ENCODE measurements at places on chromosomes 5 and 9.

- DNase-seq: no peak
Measured at GRCh38 chr5:66813306-66813705, 217.1 kb downstream of the MAST4 start.

GRCh38 chr9:39588500-39589137, 233.2 kb downstream of the SPATA31A1 start:
- DNase-seq: no peak

DNA sequence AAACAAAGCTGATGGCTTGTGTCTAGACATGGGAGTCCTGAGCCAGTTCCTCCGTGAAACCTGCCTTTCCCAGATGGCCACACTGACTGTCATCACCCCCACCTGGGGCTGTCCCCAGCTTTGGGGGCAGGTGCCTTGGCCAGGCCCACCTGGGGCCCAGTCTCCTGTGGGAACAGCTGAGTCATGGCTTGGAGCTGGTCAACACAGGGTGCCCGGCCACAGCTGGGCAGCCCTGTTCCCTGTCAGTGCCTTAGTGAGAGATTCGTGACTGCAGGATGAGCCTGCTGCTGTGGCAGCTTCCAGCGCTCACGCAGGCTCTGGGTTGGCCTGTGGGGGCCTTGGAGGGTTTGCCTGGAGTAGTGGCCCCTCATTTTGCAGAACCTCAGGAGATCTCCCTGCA, 56.5 kb downstream of the COL5A1 start:
- DNase-seq: no peak

DNA sequence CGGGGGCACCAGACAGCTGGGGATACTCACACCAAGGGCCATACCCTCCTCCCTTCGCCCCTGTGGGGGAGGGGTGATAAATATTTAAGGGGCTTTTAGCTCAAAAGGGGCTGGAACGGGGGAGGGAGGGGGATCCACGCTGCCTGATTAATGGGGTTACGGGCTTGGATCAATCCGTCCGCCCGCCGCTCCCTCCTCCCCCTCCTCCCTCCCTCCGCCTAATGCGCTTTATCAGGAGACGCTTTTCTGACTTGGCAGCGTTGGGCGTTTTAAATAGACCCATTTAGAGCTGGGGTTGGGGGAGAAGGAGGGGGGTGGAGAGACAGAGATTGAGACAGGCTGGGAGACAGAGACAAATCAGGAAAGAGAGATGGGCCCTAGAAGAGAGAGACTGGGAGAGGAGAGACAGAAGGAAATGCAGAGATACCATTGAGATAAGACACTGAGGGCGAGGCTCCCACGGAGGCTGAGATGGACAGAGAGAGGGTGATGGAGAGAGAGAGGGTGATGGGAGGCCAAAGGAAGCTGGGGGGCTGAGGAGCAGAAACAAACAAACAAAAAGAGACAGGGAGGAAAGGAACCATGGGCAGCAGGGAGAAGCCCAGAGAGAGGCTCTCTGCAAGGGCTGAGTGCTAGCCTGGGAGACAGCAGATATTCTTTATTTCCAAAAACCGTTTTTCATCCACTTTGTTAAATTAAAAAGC, 10.3 kb downstream of the CNTFR start:
- DNase-seq: no peak

- no peak for DNase-seq
Measured at GRCh38 chr5:172642926-172643871, 2.1 kb downstream of the NEURL1B start.

GRCh38 chr9:108687006-108687987, 168.5 kb downstream of the ACTL7B start:
- DNase-seq: no peak

GRCh38 chr5:143665866-143666265, 146.1 kb upstream of the HMHB1 start:
- no peak for DNase-seq

- DNase-seq: no peak
Measured at GRCh38 chr5:61493973-61494372, 161.9 kb downstream of the ZSWIM6 start.

- DNase-seq: no peak
Measured at GRCh38 chr5:119949426-119949999, 320.2 kb downstream of the FAM170A start.

- DNase-seq: no peak
Measured at GRCh38 chr5:5755888-5756287, 333.4 kb downstream of the ICE1 start.

DNA sequence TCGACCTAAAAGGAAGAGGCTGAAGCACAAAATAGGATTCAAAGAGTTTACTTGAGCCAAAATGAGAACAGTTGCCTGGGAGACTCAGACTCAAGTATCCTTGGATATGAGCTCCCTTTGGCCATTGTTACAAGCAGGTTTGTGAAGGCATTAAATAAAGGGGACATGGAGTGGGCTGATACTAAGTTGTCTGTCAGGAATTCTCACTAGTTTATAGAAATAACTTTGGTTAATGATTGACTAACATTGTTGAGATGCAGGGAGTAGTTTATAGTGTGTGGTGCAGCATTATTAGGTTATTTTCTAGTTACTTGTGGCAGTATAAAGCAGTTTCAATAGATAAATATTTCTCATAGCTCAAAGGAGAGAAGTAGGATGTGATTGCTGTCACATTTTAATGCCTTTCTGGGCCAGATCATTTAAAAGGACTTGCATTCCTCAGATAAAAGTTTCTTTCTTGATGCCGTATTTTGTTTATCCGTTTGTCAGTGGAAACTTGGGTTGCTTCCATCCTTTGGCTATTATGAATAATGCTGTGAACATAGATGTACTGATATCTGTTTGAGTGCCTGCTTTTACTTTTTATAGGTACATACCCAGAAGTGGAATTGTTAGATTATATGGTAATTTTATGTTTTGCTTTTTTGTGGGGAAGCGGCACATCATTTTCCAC, 9.1 kb downstream of the AP3S1 start:
- no peak for DNase-seq

DNA sequence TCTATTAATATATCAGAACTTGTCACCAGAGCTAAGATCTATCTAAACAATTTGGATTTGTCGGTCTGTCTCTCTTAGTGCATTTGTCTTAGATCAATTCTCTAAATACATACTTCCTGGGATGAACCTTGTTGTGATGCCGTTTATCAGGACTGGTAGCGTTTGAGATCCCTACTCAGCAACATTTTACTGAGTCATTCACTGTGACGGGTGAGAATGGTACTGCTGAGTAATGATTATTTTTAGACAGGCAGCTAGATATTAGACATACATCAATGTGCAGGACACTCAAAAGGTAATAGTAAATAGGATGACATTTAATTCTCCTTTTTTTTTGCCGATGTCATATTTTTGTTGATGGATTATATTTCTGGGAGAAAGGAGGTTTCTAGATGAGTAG, 209.0 kb downstream of the CSNK1G3 start:
- no peak for DNase-seq

GRCh38 chr5:142605611-142606010, 80.3 kb downstream of the FGF1 start:
- no peak for DNase-seq

- DNase-seq: no peak
Measured at GRCh38 chr9:71237051-71237450, 115.6 kb upstream of the TRPM3 start.

GRCh38 chr9:105445203-105445881, 2.5 kb upstream of the FSD1L start:
- DNase-seq: no peak

DNA sequence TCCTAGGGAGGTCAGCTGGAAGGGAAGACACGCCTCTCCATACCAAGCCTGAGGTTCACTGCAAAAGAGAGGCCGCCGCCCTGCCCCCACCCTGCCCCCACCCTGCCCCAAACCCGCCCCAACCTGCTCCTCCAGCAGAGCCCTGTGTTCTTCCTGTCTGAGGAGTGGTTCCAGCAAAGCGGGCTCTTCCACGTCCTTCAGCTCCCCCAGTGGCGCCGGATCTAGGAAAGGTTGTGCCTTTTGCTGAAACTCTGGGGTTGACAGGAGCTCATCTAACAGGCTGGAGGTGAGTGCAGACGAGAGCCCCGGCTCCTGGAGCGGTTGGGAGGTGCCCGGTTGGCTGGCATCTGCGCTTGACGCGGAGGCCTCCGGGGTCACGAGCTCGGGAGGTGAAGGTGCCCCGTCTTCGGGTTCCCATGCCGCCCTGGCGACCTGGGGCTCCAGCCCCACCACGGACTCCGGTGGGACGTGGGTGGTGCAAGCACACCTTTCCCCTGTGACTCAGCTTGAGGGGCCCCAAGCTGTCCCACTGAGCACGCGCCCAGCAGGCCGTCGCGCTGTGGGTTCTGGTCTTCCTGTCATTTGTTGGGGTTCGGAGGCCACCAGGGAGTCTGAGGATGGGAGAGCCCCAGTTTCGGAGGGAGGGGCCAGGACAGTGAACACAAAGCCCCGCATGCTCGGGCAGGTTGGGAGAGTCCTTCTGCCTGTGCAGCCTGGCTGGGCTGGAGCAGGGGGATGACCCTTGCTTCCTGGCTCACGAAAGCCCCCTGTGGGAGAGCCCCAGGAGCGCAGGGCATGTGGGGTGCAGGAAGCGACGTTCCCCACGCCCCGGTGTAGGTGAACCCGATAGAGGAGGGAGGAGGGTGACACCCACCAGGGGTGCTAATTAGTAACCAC, 1467.1 kb downstream of the FOXD4L5 start:
- peak; percentile 72 for DNase-seq

DNA sequence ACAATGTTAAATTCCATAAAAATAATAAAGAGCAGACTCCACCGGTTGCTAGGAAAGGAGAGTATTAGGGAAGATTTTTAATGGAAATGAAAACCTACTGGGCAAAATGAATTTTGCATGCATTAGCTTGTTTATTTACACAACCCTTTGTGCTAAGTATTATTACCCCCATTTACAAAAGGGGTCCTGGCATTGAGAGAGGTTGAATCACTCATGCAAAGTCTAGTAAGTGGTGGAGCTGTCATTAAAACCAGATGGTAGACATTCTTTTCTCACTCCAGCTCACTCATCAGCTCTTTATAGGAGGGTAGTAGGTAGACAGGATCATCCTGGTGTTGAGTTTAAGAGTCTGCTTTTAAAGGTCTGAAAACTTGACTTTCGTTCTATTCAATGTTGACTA, 395.1 kb downstream of the PLK2 start:
- DNase-seq: no peak

- no peak for DNase-seq
Measured at GRCh38 chr5:40984884-40985283, 75.6 kb downstream of the C7 start.

GRCh38 chr5:57335092-57335660, 147.4 kb downstream of the ACTBL2 start:
- no peak for DNase-seq

GRCh38 chr5:51203598-51203997, 179.7 kb upstream of the ISL1 start:
- DNase-seq: no peak

DNA sequence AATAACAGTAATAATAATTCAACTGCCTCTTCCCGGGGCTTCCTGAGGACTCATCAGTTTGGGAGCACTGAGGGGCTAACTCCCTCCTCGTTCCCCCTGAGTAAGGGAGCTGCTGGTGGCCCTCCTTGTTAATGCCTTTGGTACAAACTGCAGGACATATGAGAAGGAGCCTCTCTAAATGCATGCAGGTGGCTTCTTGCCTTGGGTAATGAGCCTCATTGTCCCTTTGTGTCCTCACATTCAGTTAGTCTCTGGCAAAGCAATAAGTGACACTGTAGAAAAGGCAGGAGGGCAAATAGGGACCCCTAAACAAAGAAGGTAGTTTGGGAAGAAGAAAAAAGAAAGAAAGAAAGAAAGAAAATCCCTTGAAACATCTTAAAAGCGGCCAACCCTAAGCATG, 95.4 kb upstream of the ERCC6L2 start:
- no peak for DNase-seq

- no peak for DNase-seq
Measured at GRCh38 chr9:77879437-77879943, 152.1 kb downstream of the GNAQ start.

GRCh38 chr5:174623433-174624019, 100.9 kb upstream of the MSX2 start:
- DNase-seq: no peak

- DNase-seq: no peak
Measured at GRCh38 chr9:137084526-137084925, 2.3 kb upstream of the MAN1B1 start.

GRCh38 chr5:155094455-155094854, 80.9 kb downstream of the KIF4B start:
- no peak for DNase-seq

- no peak for DNase-seq
Measured at GRCh38 chr5:109199289-109199688, 210.5 kb downstream of the PJA2 start.

DNA sequence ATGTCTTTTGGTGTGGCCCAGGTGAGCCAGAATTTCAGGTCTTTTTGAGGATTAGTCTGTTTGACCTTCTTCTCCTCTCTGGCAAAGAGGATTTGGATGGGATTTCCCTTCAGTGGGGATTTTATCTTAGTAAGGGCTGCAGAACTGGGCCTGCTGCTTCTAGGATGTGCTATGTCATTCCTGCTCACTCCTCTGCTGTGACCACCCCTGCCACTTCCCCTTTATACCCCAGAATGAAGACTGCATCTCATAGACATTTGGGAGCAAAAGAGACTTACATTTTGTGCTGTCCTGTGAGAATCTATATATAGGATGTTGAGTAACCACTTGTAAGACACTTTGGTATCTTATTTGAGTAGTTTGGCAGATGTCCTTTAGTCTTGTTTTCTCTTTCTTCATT, 76.2 kb downstream of the ARHGAP26 start:
- DNase-seq: no peak

DNA sequence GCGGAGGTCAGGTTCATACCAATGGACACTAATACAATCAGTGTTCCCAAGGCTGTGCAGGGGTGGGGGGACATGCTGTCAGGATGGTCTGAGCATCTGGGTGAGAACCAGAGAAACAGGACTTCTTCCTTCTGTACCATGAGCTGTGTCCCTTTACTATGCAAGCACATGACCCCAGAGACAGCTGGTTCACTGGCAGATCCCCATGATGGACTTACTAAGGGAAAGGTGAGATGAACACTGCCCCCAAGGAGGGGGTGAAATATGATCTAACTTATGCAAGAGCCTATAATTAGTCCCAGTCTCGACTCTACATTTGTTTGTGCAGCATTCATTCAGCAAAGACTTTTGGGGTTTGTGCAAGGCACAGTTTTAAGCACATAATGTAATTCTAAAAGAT, 91.4 kb downstream of the LIFR start:
- DNase-seq: no peak
